Activated T-helper 1 cell treated with Interleukin-2 at 50 U/mL for 16 hours (primary cell): ENCODE measurements at places on chromosomes 12 and 14.

- DNase-seq, result no peak
Observed at GRCh38 chr12:66035288-66035966, 95.1 kb downstream of the LLPH start.

- no peak for DNase-seq
Observed at GRCh38 chr12:49661191-49661590, 37.8 kb downstream of the PRPF40B start.

DNA sequence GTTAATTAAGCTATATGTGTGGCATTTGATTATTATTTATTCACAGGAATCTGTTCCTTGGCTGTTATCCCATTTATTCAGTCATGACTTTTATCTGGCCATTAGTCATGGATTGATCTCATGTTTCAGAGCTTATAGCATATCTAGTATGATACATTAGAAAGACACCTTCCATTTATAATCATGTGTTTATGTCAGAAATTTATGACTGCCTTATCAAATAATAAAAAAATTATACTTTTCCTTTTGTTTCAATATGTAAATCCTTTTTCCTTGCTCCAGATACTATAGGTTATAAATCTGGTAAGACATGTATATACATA lies 248.0 kb upstream of the PDE3A start:
- DNase-seq, result no peak

DNA sequence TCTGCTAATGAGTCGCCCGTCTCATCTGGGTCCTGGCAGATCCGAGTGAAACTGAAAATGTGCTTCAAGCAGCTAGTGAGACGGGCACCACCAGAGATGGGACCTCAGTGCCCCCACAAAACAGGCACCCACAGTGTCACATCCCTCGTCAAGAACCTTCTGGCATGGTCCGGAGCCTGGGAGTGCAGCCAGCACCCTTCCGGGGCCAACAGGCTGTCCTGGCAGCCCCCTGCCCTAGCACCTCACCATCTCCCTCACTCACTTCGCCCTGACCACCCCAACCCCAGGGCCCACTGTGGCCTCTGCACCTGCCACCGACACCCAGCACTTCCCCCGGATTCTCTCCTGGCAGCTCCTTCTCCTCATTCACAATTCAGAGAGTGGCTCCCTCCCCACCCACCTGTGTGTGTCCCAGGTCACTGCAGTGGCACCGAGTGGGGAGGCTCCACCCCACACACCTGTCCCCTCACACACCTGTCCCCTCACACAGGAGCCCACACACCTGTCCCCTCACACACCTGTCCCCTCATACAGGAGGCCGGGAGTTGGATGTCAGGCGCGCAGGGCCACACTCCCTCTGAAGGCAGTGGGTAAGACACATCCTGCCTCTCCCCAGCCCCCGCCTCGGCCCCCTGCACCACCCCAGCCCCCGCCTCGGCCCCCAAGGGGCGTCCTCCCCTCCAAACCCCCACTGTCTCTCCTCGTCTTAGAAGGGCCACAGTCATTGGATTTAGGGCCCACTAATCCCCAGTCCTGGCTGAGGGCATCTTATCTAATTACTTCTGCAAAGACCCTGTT lies 7.9 kb downstream of the GALNT9 start:
- no peak for DNase-seq

- DNase-seq, result no peak
Observed at GRCh38 chr14:43896044-43896443, 611.0 kb downstream of the FSCB start.

DNA sequence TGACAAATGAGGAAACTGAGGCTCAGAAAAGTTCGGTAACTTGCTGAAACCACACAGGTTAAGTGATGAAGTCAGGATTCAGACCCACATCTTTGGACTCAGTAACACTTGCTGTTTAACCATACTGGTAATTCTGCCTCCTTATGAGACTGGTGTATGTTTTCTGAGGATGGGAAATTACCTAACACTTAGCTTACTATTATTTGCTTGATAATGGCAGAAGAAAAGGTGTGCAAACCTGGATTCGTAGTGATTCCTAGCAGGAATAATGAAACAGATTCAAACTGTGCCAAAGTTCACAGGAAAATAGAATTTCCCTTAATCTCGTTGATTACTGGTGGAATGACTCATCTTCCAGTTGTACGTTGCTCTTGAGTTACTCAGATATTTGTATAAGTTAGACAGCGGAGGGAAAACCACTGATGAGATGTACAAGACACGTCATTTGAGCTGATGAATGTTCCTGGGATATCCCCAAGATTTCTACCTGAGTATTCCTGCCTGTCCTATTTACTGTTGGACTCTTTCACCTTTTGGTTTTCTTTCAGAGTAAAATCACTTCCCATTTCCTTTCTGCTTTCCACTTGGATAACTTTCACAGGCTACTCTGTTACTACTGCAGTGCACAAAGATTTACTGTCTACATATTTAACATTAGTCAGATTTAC lies 37.5 kb downstream of the PRORP start:
- no peak for DNase-seq

- DNase-seq, result no peak
Observed at GRCh38 chr14:85987292-85987691, 457.3 kb downstream of the FLRT2 start.

DNA sequence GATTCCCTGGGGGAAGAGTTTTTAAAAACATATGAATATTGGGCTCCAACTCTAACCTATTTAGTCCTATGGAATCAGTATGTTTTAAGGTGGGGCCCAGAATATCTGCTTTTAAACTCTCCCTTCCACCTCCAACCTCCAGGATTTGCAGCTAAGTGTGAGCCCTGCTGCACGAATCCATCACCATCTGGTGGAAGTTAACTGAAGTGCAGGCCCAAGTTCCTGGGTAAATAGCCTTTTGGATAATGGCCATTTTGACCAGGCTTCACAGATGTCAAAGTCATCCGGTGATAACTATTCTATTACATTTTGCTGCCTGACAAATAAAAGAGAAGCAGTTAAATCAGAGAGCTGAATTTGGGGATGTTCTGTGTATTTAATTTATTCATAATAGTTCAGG lies 58.1 kb upstream of the RMST start:
- no peak for DNase-seq

GRCh38 chr12:52606581-52607218 lies 5.4 kb upstream of the KRT72 start:
- no peak for DNase-seq

GRCh38 chr12:122610207-122610606 lies 83.2 kb downstream of the KNTC1 start:
- DNase-seq, result no peak

DNA sequence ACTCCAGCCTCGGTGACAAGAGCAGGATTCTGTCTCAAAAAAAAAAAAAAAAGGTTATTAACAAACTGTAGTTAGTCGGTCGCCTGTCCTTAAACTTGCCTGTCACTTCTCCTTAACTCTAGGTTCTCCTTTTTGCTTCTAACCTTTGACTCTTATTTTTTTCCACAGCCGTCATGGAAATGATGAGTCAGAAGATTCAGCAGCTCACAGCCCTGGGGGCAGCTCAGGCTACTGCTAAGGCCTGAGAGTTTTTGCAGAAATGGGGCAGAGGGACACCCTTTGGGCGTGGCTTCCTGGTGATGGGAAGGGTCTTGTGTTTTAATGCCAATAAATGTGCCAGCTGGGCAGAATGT lies 418 bp upstream of the MYG1 start:
- no peak for DNase-seq

- DNase-seq, result no peak
Observed at GRCh38 chr12:127770118-127770517, 496.9 kb upstream of the TMEM132C start.

- DNase-seq, result no peak
Observed at GRCh38 chr14:94213021-94213420, 38.9 kb downstream of the PPP4R4 start.

GRCh38 chr12:114355389-114356088 lies 50.4 kb downstream of the TBX5 start:
- DNase-seq, result no peak

GRCh38 chr12:111359914-111360276 lies 9.0 kb downstream of the PHETA1 start:
- DNase-seq, result no peak

GRCh38 chr12:116677202-116677661 lies 60.6 kb downstream of the SPRING1 start:
- DNase-seq, result no peak

- no peak for DNase-seq
Observed at GRCh38 chr14:98944989-98945388, 327.0 kb downstream of the BCL11B start.

DNA sequence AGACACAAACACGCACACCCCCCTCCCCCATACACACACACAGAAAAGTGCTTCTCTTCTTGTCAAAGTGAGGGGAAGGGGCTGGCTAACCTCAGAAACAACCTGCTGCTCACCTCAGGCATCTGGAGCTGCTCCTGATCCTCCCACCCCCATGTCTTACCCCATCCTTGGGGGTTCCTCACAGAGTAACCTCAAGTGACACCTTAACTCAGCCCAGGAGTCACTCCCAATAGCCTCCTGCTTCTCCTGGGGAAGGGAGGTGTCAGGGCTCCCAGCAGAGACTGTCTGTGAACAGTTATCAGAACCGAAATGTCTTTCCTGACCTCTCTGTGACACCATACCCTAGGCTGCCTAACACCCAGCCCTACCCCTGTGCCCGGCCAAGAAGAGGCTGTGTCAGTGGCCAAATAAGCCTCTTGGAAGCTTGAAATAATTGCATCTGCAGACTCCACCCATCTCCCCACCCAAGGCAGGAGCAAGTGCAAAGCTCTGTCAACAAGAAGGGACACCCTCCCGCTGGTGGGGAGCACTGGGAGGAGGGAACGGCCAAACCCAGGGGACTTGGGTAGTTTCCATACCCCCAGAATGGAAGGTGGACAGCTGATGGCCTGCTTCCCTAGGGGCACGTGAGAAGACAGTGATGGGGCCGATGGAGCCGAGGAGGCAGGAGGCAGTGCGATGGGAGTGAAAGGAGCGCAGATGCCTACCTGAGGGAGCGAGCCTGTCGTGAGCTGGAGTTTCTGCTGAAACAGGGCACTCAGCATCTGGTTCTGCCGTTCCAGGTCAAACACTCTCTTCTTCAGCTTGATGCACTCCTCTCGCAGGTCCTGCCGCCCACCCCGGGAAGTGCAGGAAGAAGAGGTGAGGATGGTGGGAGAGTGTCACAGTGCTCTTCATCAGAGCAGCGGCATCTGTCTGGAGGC lies 26.8 kb downstream of the NCKAP5L start:
- DNase-seq, result no peak

DNA sequence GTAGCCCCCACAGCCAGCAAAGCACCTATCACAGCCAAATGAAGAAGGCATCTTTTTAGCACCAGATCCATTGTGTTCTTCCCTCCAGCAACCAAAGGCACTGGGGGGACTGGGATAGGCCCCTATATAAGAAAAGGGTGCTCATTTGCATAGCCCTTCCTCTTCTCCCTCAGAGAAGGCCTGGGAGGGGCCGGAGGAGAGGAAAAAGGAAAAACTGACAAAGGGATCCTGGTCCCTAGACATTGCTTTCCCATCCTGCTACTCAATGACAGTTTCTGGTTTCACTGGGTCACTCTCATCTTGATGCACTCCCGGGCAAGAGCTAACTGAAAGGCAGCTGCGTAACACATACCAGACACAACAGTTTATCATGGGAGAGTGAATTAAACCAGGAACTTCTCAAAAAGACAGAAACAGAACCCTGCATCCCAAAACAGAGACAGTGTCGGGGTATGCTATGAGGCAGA lies at the start of gene PMEL:
TSS of gene PMEL (minus strand) at position 102 of the 467 bp plus-strand sequence. CDS start at position 71, 31 bp downstream.
- DNase-seq, result no peak

DNA sequence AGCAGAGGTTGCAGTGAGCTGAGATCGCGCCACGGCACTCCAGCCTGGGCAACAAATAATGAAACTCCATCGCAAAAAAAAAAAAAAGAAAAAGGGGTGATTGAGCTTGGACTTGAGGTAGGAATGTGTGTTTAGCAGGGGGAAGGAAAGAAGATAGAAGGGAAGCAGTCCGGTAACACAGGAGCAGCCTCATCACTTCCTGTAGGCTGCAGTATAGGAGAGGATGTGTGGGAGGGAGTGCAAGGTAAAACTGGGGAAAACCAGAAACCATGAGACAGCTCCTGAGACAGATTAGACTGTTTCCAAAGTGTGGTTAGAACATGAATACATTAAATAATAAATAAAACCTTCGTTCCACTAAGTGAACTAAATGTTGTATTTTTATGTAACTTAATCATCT lies 49.2 kb downstream of the FGD4 start:
- no peak for DNase-seq

DNA sequence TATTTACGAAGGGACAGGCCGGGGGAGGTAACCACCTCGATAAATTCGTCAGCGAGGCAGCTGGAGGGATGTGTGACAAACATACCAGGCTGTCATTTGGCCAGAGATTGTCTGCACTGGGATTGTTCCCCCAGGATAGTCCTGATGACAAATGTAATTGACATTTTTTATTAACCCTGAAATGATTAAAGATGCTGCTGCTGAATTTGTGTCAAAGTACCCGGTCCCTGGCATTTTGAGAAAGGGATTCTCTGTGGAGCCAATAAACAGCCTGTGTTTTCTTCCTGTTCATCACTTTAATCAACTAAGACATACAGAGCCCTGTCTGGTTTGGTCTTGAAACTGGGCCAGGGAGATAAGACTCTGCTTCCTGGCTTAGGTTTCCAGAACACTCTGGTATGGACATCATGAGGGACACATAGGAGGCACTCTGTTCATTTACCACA lies 117.6 kb downstream of the SLC25A47 start:
- no peak for DNase-seq

DNA sequence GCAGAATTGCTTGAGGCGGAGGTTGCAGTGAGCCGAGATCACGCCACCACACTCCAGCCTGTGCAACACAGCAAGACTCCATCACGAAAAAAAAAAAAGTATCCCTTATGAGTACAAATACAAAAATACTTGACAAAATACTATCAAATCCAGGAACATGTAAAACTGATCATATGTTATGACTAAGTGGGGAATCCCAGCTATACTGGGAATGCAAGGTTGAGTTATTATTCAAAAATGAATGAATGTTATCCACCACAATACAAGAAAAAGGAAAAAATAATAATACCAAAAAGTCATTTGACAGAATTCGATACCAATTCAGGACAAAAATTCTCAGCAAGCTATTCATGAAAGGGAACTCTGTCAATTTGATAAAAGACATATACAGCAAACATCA lies 32.6 kb downstream of the MOK start:
- DNase-seq, result no peak

GRCh38 chr12:131910302-131911027 lies 16.0 kb downstream of the ULK1 start:
- DNase-seq, result no peak

DNA sequence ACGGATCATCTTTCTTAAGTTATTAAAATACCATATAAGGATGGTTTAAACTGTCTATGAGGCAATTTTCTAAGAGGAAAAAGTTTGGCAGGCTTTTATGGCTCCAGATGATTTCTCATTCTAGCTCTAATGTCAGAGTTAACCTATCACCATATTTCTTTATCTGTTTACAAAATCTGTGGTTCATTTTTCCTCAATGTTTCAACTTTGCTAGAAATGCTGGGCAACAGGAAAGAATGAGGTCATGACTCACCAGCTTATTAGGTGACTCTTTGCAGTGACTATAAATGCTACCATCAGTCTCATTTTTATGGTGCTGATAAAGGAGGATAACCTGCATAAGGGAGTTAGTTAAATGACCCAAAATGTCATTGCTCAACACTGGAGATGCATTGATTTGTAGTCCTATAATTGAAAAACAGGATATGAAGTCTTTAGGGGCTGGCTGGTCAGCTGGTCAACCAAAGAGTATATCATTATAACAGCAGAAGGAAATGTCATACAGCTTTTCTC lies 45.3 kb upstream of the RAP1B start:
- DNase-seq, result no peak
